Fibroblast of skin of abdomen (primary cell): ENCODE measurements at places on chromosomes 11 and 22.

GRCh38 chr22:40309631-40310030 lies 36.7 kb upstream of the ADSL start:
- DNase-seq: no peak

DNA sequence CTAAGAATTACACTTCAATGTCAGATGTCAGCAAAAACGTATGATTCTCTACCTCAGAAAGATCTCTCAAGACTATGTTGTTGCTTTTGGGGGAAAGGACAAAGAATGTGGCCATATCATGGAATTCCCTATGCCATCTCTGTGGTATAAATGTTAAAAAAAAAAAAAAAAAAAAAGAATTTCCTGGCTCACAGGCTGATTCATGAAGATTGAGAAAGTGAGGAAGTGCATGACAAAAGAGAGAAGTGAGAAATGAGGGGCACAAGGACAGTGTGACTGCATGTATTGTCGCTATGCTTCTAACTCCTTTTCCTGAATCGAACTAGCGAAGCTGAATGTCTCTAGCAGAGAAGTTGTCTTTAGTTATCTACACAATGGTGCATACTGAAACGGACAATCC lies 80.6 kb upstream of the CARD18 start:
- DNase-seq: no peak

DNA sequence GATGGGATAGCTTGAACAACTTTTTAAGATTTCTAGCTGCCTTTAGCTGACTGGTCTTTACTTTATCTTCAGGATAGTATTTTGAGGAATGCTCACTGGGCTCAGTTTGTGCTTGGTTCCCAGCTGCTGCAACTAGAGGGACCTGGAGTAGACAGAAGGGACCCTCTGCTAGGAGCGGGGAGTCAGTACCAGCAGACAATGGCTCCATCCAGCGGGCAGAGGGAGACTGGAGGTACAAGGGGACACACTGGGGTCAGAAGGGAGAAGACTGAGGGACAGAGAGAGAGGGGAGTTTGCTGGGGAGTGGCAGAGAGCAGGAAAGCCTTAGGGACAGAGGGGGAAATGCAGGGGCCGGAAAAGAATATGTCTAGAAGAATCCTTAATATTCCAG lies 22.0 kb upstream of the ACER3 start:
- DNase-seq: no peak

- peak; percentile 74 for DNase-seq
Observed at GRCh38 chr11:95849087-95849825, 59.0 kb downstream of the CEP57 start.

GRCh38 chr11:30348035-30348434 lies 25.1 kb downstream of the ARL14EP start:
- no peak for DNase-seq

DNA sequence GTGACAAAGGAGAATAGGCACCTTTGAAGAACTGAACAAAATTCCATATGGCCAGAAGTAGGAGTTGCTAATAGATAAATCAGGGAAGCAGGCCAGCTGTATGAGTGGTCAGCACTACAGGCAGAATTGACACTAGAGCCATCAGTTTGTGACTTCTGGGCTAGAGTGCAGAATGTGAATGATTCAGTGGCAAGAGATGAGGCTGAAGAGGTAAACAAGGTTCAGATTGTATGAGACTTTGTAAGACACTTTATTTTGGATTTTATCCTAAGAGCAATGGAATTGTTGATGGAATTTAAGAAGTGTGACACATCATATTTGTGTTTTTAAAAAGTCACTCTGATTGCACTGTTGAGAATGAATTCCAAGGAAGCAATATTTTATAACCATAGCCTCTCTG lies 12.9 kb downstream of the BIRC3 start:
- DNase-seq: peak; percentile 28

GRCh38 chr11:66226101-66226500 lies 42.3 kb upstream of the RAB1B start:
- no peak for DNase-seq

DNA sequence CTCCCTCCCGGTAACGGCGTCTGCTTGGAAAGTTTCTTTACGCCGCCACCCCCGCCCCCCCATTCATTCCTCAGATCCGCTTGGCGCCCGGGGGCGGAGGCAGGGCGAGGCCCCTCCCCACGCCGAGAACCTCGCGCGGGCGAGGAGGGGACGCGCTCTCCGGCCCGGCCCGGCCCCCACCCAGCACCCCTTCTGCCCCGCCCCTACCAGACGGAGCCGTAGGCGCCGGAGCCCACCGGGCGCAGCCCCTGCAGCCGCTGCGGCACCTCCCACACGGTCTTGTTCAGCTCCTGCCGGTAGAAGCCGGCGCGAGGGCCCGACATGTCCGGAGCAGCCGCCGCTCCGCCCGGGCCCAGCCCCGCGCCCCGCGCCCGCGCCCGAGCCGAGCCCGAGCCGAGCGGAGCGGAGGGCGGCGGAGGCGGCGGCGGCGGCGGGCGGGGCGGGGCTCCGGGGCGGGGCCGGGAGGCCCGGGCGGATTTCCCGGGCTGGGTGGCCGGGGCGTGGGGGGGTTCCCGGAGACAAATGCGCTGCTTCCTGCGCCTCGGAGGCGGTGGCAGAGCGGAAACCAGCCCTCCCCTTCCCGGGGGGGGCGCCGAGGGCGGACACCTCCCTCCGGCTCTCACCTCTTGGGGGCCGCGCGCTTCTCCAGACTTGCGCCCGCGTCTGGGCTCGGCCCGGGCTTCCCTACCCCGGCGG lies at the start of gene MAPK11:
MAPK11 (minus strand) TSS at position 411 of the 696 bp plus-strand sequence; CDS start at position 323, 88 bp downstream.
- DNase-seq: peak; percentile 51

GRCh38 chr22:37282385-37282677 lies at the start of gene CYTH4:
TSS of gene CYTH4 (plus strand) at chr22:37282508. CDS start at chr22:37282570, 62 bp downstream.
- DNase-seq: no peak

DNA sequence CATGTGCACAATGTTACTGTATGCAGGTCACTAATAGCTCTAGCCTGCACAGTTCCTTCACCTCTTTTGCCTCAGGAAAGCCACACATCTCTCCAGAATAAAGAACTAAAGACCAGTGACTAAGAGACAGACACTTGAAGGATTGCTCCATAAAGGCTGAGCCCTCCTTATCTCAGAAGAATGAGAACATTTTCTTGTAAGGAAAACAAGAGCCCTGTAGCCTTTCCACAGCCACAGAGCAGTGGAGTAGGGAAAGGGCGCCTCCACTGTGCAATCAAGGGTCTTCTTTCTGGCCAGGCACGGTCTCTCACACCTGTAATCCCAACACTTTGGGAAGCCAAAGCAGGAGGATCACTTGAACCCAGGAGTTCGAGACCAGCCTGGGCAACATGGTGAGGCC lies 202.6 kb upstream of the TMEM45B start:
- DNase-seq: no peak

- no peak for DNase-seq
Observed at GRCh38 chr11:10351435-10351764, 46.5 kb downstream of the ADM start.

DNA sequence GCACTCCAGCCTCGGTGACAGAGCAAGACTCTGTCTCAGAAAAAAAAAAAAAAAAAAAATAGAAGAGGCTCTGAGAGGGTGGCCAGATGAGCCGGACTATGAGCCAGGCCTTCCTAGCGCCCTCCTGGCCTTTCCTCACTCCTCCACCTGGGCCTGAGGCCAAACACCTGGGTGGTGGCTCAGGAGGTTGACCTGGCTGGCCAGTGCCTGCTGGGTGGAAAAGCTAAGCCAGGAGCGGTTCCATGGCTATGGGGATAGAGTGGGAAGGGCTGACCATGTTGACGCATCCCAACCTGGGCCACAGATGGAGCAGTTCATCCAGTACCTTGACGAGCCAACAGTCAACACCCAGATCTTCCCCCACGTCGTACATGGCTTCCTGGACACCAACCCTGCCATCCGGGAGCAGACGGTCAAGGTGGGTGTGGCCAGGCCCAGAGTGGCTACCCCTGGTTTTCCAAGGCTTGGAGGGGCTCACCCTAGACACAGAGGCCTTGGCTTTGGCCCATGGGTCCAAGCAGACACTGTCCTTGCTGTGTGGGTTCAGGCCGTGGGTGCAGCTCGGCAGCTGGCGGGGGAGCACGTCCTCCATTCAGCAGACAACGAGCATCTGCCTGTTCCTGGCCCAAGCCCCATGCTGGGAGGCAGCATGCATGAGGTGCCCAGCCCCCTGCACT lies 7.6 kb downstream of the SCYL1 start:
- DNase-seq: no peak

DNA sequence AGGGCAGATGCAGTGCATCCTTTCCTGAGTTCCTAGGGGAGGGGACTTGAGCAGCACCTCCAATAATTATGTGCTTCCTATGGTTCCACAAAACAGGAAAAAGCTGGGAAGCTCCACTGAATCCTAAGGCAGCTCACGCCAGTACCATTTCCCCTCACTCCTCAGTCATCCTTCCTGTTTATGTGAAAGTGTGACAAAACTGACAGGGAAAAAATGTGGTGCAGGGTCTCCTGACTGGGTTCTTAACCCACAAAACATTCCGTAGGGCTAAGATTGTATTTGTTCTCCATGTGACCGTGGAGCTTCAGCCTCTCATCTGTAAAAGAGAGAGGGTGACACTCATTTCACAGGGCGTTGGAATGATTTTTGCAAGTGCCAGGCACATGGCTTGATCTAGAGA lies 12.2 kb upstream of the LYVE1 start:
- no peak for DNase-seq

GRCh38 chr11:464316-464715 lies 14.2 kb downstream of the PTDSS2 start:
- no peak for DNase-seq

- DNase-seq: no peak
Observed at GRCh38 chr11:129416080-129416820, 40.6 kb downstream of the BARX2 start.

GRCh38 chr11:16984229-16984628 lies 30.0 kb downstream of the PLEKHA7 start:
- DNase-seq: no peak

- no peak for DNase-seq
Observed at GRCh38 chr11:111981270-111981669, 43.9 kb upstream of the DLAT start.

GRCh38 chr11:17771415-17771814 lies 36.8 kb downstream of the KCNC1 start:
- DNase-seq: no peak

DNA sequence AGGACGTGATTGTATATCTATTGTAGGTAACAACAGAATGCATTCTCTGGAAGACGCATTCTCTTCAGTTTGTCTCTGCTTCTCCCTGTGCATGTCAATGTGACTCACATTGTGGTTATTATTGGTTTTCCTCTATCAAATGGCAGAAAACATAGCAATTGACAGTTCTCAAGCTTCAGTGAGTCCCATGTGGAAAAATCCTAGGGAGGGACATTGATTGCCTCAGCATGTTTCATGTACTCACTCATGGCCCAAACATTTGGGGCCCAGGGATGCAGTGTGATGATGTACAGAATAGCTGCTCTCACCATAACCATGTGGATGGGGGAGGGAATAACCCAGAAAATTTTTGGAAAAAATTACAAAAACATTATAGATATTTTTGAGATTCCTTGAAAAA lies 9.3 kb upstream of the ARL14EP start:
- DNase-seq: peak; percentile 67
